ENCODE measurements at places on chromosomes 12 and 14.

GRCh38 chr14:33811721-33812120 is 139.2 kb downstream of the EGLN3 start:
- no peak for DNase-seq

DNA sequence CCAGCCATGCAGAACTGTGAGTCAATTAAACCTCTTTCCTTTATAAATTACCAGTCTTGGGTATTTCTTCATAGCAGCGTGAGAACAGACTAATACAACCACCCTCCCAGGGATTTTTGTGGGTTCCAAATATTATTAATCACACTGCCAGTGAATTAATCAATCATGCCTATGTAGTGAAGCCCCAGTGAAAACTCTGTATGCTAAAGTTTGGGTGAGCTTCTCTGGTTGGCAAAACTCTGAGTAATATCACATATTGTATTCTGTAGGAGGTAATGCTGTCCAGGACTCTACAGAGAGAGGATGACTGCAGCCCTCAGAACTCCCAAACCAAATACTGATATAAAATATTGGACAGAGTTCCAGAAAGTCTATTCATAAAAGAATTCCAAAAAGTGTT is 216.9 kb downstream of the RPAP3 start:
- DNase-seq = no peak

DNA sequence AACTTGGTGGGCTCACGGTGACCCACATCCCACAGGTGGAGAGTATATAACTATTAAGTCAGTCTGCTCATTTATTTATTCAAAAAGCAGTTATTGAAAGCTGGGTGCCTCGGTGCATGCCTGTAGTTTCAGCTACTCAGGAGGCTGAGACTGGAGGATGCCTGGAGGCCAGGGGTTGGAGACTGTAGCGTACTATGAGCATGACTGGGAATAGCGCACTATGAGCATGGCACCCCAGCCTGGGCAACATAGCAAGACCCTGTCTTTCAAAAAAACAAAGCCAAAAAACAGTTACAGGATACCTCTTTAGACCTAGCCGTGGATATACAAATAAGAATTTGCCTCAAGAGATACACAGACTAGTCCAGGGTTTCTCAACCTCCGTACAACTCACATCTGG is 139.8 kb downstream of the ZFP36L1 start:
- DNase-seq = no peak

GRCh38 chr12:2751686-2752085 is 43.1 kb upstream of the FKBP4 start:
- no peak for DNase-seq

GRCh38 chr14:94676495-94677185 is 64.4 kb downstream of the SERPINA3 start:
- DNase-seq = no peak

GRCh38 chr14:31400031-31400638 is 20.2 kb downstream of the HEATR5A start:
- no peak for DNase-seq

DNA sequence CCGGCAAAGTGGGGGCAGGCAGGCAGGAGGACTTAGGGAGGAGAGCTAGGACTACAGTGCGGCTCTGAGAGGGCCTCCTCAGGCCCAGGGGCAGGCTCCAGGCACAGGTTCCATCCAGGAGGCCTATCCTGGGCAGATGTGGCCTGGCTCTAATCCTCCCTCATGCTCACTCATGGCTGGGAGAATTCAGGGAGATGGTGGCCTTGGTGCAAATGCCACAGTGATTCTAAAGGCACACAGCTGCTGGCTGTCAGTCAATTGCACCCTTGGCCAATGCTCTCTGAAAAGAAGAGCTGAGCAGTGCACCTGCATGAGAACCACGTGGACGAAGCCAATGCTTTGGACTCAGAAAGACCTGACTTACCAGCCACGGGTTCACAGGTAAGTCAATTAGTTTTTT is 89.6 kb downstream of the C12orf75 start:
- DNase-seq = no peak

GRCh38 chr14:60573943-60574495 is 65.1 kb downstream of the SIX6 start:
- no peak for DNase-seq

- DNase-seq = no peak
Observed at GRCh38 chr12:48882972-48883304, 17.3 kb upstream of the RND1 start.

DNA sequence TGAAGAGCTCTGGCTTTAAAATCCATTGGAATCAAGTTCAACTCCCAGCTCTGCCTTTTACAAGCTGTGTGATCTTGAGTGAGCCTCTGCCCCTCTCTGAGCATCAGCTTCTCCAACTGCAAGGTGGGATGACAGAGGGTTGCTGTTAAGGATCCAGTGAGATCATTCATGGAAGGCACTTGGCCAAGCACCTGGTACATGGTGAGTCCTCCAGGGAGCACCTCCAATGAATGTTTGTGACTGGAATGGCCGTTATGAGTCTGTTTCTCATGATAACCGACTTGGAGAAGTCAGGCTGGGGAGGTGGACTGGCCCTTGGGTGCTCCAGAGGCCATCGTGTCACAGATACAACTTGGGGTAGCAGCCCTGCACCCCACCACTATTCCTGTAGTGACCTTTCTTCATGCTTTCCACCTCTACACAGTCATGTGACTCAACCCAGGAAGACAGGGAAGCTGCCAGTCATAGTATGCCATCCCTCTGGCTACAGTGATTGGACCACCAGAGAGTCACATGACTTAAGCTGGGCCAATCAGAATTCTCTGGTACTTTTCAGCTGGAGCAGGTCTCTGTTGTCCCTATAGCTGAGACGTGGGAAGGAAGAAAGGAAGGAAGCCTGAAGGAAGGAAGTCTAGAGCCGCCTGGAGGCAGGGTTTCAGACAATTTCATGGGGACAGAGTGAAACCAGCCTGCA is 146.5 kb upstream of the MYL2 start:
- no peak for DNase-seq

- DNase-seq = no peak
Observed at GRCh38 chr12:49698619-49699545, 8.3 kb downstream of the FMNL3 start.

DNA sequence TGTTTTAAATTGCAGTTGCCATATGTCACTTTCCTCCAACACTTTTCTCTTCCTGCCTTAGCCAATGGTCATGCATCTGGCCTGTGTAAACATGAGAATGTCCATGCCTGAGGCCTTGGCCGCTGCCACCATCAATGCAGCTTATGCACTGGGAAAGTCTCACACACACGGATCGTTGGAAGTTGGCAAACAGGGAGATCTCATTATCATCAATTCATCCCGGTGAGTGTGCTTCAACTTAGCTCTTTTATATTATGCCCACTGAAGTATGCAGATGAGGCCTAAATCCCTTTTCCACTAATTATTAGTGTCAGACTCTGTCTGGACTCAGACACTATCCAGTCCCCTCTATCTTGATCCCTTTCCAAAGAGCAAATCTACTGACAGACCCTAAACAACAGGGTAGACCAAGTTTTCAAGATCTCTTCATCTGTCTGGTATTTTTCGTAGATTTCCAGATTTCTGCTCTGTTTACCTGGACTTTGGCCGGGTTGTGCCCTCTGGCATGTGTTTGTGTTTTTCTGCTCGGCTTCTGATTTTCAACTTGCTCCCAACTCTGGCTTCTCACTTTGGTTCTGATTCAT is 23.2 kb downstream of the AMDHD1 start:
- no peak for DNase-seq

DNA sequence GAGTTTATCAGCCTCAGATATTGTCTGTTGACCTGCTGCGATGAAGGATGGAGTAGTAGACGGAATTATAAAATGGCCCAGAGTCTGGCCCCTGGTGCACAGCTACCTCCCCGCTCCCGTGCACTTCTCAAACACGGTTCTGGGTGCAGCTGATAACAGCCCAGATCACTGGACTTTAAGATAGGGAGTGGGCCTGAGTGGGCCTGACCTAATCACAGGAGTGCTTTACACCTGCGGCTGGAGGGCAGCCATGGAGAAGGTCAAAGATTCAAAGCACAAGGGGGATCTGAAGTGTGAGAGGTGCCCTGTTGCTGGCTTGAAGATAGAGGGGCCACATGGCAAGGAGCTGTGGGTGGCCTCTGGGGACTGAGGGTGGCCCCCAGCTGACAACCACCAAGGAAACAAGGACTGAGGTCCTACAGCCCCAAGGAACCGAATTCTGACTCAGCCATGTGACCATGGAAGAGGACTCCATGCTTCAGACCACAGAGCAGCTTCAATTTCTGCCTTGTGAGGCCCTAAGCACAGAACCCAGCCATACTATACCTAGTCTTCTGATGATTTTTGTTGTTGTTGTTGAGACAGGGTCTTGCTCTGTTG is 113.4 kb downstream of the ZNF664 start:
- DNase-seq = no peak

DNA sequence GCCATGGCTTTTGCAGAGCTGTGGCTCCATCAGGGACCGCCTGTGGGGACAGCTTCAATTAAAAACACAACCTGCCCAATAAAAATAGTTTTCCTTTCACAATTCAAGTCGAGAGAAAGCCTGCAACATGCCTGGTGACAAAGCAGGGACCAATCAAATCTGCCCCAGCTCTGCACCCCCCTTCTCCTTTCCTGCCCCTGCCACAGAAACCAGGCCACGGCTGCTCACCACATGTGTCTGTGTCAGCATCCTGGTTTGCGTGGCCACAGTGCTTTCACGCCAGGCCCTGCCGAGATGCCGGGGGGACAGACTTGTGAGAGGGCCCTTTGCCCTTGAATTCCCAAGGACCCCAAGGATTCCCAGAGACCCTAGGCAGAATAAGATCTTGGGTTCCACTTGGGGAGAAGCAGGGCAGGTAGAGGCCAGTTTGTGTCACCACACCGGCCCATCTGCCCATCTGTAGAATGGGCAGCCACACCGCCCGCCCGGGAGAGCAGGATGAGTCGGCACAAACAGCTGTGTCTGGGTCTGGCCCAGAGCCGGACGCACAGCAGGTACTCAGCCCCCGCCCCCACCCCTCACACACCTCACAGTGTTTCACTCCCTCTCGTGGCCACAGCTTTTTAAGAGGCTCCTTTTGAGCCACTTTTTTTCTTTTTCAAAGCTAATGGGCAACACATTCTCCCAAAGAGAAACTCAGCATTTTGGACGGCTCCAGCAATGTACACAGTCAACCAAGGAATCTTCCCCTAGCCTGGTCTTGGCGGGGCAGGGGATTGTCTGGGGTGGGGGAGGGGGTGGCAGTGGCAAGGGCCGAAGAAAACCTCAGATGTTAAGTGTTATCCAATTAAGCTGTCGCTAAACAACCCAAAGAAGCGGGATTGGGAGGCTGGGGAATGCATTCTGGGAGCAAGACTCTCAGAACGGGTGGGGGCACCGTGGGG is 41.5 kb downstream of the BCL11B start:
- peak; percentile 57 for DNase-seq

- DNase-seq = no peak
Observed at GRCh38 chr12:32828120-32828519, 68.5 kb downstream of the PKP2 start.

DNA sequence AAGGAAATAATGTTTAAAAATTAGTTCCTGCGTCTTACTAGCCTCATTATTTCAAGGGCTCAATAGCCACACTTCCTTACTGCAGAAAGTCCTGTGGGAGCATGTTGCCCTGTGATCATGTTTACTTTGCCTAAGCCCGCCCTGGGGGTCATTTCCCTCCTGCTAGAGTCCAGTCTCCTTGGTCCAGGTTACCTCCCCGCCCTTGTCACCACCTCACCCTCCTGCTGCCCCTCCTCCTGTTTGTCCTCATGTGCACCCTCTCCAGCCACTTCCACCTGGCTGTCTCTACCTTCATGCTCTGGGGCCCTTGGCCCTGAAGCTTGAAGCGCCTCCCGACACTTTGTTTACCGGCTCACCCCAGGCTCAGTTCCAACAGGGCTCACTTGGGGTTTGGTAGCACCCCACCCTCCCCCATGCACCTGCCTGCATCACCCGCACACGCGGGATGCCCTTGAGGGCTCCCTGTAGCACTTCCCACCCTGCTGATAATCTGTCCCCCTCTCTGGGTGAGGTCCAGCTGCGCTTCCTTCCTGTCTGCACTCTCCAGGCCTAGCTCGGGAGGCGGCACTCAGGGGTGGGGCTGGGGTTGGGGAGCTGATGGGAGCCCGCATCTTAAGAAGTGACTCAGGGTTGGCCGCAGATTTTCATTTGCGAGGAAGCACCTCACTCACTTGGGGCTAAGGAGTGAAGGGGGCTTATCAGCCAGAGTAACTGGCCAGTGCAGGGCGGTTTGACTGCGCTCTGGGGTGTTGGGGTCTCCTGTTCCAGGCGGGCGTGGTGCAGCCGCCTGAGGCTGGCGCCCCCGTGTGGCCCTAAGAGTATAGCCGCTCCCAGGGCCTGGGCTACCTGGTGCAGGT is 40.1 kb downstream of the SMIM41 start:
- no peak for DNase-seq

- DNase-seq = no peak
Observed at GRCh38 chr12:71599210-71599609, 64.4 kb downstream of the ZFC3H1 start.

GRCh38 chr12:69922999-69923398 is 98.0 kb downstream of the MYRFL start:
- DNase-seq = no peak

DNA sequence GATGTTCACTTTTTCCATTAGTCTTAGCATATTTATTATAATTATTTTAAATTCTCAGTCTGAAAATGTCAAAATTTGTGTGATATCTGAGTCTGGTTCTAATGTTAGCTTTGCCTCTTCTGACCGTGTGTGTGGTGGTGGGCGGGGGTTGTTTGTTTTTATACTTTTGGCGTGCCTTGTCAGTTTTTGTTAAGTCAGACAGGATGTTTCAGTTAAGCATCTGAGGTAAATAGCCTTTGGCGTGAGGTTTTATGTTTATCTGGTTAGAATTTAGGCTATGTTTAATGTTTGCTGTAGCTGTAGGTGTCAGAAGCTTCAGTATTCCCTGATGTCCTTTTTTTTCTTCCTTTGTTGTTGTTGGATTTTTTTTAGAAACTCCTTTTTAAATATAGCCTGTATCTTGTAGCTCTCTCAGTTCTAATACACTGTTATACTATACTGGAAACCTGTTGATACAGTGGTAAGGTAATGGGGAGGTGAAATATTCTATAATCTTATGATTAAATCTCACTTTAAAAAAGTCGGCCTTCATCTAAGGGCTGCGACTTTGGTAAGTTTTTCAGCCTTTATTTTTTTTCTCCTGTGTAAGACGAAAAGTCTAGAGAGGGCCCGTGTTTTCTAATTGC is 111.6 kb downstream of the SCAF11 start:
- DNase-seq = no peak

DNA sequence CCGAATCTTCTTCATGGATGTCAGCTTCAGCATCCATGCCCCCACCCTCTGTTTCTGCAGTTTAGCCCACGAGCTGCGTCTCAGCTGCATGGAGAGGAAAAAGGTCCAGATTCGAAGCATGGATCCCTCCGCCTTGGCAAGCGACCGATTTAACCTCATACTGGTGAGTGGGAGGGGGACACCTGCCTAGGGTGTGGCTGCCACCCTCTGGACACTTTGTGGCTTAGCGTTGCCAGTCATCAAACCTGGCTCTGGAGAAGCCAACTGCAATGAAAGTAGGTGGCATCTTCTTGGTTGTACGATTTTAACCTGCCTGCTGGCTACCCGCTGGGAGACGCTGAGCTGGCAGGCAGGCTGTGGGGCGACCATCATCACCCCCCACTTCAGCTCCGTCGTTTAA is 16.7 kb downstream of the DCAF4 start:
- DNase-seq = no peak

GRCh38 chr12:116068853-116069252 is 208.6 kb downstream of the MED13L start:
- DNase-seq = no peak

- DNase-seq = no peak
Observed at GRCh38 chr14:68637106-68638021, 155.5 kb downstream of the ZFP36L1 start.
